Stimulated activated CD8-positive, alpha-beta memory T cell treated with anti-CD3 and anti-CD28 coated beads, Interleukin-7, amount 100 ng/mL, for 1 hour (primary cell): ENCODE measurements at places on chromosomes 2 and 18.

DNA sequence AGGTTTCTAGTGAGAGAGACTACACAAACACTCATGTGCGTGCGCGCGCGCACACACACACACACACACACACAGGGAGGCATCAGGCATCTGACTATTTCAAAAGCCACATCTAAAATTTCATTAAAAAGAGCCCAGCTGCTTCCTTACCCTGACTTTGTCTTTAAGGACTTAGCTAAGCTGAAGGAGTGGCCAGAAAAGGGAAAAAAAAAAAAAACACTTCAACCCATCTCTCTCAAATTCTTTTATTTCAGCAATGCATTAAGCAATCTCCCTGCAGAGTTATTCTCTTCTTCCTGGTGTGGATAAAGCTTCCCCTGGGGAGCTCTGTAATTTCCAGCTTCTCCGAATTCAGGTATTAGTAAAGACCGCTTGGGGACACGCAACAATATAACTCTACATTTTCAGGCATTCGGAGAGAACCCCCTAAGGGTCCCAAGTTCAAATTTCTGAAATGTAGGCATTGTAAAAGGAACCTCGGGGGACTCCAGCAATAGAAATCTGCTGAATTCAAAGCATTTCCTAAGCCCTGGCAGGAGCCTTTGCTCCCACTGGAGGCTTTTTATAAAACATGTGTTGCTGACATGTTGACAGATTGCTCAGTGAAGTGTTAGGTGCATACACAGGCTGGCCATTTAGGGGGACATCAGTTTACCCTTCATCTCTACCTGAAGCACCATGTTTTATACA lies 67.0 kb downstream of the ZNF521 start:
- no peak for DNase-seq

- DNase-seq, result no peak
Measured at GRCh38 chr2:190105554-190105953, 43.0 kb upstream of the MSTN start.

DNA sequence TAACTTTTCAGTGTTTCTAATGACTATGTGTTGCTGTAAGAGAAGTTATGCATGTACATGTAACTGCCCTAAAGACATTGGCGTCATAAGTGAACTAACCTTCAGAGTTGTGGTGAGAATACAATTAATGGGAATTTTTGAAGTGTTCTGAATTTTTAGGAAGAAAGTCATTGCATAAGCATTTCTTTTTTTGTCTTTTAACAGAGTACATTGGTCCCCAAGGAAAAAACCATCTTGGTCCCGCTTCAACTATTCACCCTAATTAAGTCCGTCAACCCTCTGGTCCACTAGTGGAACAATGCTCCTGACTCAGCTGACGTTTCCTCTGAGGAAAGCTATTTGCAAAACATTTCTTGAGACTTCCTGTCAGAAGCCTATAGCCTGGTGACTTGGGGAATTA lies 41.1 kb upstream of the VIT start:
- no peak for DNase-seq

- no peak for DNase-seq
Measured at GRCh38 chr2:70073493-70073892, 13.8 kb upstream of the PCBP1 start.

- no peak for DNase-seq
Measured at GRCh38 chr2:150609831-150610582, 122.5 kb upstream of the RND3 start.

DNA sequence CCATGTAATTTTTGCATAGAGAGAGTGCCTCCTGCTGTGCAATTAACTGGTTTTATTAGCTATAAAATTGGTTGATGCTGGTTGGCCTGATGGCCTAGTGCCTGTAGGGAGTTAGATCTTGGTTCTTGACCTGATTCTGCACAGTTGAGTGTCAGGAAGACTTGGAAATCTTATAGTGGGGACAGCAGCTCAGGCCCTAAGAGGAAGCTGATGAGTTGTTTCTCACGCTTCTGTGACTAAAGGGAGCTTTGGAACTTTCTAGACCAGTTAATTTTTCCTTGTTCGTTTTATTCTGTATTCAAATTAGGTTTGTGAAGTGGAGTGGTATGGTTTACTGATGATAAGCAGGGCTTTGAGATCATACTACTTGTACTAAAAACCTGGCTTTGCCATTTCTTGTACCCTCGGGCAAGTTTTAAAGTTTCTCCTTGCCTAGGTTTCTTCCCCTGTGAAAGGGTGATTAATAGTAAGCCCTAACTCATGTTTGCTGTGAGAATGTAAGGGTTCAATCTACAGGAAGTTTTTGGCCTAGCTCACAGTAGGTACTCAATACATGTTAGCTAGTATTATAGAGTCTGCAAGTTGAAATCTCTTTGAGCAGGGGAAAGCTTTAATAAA lies 82.1 kb downstream of the MAP3K20 start:
- DNase-seq, result no peak

DNA sequence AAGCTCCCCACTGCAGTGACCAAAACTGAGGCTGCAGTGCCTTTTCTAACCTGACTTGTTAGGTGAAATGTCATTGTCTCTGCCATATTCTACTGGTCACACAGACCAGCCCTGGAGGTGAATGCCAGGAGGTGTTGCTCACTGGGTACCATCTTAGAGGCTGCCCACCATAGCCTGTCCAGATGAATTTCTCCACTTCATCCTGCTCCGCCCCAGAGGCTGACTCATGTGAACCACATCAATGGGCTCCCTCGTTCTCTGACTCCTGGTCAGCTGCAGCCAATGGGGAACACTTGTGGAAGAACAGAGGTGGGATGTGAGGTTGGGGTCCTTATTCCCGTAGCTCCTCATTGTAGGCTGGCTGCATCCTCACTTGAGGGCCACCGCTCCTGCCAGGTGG lies 3.4 kb upstream of the NARS1 start:
- DNase-seq, result no peak

DNA sequence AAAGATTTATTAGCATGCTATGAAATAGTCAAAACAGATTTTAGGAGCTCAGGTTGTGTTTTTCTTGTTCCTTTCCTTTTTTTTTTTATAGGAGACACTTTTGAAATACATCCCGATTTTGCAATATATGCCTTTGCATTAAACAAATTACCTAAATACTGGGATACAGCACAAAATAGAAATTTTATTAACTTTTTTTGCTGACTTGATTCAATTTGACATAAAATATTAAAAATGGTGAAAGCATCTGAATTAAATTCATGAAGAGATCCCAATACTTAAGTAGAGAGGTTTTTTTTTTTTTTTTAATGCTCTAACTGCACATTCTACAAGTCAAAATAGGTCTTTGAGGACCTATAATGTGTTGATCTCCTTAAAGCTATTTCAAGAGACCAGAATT lies 939.5 kb upstream of the CHAC2 start:
- DNase-seq, result no peak

GRCh38 chr18:52009958-52010357 lies 330.0 kb upstream of the DCC start:
- DNase-seq, result no peak

DNA sequence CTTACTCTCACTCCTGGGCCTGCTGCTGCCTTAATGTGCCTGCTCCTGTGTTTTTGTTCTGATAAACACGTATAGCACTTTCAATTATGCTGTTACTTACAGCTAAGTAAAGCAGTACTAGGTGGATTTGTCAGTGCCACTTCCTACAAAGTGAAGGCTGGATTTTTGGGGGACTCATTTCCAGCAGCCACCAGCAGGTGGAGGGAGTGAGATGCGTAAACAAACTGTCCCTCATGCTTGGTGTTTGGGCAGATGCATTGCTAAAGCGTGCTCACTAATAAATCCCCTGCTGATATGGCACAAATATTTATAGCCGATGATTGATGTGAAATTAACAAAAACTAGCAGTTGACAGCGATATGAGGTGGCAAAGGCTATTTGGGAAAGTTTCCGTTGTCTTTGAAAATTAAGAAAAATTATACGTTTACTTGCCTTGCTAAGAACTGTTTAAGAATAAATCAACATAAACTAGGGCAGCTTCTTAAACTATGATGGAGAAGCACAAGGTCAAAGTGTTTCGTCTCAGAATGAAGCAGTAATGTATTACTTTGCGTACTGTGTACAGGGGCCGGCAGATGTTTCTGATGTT lies 101.7 kb downstream of the AGAP1 start:
- DNase-seq, result no peak

DNA sequence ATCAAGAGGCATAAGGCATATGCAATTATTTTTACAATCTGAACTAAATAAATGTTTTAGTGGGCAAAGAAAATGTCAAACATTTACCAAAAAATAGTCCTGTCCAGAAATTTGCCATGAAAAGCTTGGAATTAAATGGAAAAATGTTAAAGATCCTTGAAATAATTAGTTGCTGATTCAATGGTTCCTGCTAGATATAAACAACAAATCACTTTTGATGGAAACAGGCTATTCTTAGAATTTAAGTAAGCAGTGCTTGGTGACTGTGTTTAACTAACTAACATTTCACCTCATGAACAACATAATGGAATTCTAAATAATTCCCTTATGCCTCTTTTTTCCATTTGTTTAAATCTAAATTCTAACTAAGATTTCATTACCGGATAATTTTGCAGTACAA lies 3.9 kb downstream of the RND3 start:
- DNase-seq, result no peak
